ENCODE measurements at places on chromosomes 5 and 9.
A peak's percentile ranks its signal among the peaks of the same experiment; 100 is the strongest.

DNA sequence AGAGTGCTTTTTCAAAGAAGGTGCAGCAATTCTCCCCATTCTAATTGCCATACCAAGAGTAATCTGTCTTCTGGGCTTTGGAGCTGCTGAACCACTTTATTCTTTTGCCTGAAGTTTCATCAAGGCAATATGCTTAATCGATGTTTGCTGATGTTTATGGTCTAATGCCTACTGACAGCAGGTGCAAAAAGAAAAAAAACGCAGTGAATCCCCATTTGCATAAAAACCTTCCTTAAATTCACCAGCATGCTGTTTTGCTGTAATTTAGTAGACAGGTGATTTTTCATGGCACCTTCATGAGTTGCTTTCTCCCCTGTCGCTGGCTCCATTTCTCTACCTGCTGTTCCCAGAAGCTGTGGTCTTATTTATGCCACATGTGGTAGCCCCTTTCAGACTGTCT, 83.1 kb upstream of the MAST4 start:
- DNase-seq = no peak

GRCh38 chr5:177966009-177966838, 29.8 kb downstream of the PROP1 start:
- no peak for DNase-seq

GRCh38 chr5:126415789-126416188, 7.4 kb upstream of the GRAMD2B start:
- DNase-seq = no peak

DNA sequence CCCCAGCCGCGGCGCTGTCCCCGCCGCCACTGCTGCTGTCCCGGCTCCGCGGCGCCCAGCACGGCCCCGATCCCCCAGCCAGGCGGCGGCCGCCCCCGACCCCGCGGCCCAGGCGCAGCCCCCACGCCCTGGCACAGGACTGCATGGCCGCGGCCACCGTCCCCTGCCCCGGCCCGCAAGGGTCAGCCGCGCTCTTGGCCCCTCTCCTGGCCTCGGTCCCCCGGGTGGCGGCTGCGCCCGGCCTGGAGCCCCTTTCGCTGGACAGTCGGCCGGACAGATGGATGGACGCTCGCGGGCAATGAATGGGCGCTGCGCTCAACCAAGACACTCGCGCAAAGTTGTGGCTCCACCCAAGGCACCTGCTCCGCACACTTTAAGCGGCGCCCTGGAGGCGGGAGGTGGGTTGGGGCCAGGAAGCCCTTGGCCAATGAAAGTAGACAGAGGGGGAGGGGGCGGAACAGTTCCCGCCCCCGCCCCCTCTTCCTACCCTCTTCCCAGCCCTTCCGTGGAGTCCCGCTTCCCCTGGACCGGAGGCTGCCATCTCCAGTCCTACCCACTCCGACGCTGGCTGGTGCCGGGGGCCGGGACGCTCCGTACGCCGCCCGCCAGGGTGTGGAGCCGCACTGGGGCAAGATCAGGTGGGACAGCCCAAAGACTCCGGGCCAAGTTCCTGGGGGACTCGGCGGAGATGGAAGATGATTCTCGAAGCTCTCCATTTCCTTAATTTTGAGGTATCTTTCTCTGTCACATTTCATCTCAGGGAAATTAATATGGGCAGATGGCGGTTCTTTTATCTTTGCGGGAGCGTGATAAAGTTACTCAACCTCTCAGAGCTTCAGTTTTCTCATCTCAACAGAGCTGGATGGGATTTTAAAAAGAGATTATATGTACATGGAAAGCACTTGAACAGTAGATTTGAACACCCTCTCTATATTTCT, at the start of gene GLDC:
Gene GLDC (minus strand): TSS at position 375 of the 938 bp plus-strand sequence. CDS start 230 bp downstream, at position 145.
- DNase-seq = peak; percentile 85

- no peak for DNase-seq
Observed at GRCh38 chr5:151900891-151901290, 23.8 kb downstream of the GLRA1 start.

- DNase-seq = no peak
Observed at GRCh38 chr5:158967541-158967940, 132.2 kb downstream of the EBF1 start.

- no peak for DNase-seq
Observed at GRCh38 chr5:115544043-115544435, 536 bp downstream of the FEM1C start.

GRCh38 chr9:78422309-78422708, 125.4 kb downstream of the PSAT1 start:
- no peak for DNase-seq

DNA sequence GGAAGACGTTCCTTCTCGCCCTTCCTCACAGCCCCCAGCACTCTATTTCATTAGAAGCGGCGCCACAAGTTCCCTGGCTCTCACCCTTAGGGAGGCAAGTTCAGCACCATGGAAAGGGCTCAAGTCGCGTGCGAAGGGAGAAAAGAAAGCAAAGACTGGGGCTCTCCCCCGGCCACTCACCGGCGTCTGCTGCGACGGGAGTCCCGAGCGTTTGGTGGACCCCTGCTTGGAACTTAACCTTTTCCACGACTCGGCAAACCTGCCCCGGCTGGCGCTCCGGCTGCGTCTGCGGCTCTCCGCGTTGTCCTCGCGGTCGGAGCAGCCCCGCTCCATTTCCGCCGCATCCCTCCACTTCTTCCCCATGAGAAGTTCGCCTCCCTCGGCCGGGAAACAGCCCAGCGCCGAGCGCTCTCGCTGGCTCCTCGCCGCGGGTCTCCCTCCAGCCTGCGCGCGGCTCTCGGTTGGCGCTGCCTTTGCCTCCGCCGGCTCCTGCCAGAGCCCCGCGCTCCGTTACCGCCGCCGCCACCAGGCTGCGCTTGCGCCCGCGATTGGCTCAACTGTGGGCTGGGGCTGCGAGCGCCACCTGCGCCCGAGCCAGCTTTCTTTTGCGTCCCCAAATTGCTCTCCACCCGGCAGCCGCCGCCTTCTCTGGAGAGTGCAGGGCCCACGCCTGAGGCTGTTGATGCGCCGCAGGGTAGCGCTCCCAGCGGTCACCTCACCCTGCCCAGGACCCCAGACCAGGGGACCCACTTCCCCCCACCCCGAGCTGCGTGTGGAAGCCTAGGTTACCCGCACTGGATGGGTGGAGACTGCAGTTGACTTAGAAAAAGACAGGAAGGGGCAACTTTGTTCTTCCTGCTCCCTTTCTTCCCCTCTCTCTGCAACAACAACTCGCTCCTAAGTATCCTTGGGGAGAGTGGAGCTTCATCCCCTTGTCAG, 321.6 kb downstream of the CEMIP2 start:
- DNase-seq = peak; percentile 37

DNA sequence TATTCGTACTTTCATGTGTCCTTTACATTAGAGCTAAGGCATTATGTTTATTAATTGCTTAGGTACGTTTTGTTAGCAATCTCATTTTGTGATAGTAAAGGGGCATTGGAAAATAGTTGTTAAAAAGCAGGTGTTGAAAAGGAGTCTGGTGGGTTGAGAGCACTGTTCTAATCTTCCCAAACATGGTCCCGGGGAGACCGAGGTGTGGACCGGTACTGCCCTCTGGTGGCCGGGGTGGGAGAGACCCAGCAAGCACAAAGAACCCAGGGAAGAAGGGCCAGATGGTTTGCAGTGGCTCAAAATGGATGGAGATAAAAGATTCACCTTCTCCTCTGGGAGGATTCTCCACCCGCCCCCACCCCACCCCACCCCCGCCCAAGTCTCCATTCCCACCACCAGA, 26.1 kb downstream of the IDNK start:
- peak; percentile 39 for DNase-seq

- DNase-seq = no peak
Observed at GRCh38 chr5:110512266-110512665, 214.2 kb downstream of the TMEM232 start.

DNA sequence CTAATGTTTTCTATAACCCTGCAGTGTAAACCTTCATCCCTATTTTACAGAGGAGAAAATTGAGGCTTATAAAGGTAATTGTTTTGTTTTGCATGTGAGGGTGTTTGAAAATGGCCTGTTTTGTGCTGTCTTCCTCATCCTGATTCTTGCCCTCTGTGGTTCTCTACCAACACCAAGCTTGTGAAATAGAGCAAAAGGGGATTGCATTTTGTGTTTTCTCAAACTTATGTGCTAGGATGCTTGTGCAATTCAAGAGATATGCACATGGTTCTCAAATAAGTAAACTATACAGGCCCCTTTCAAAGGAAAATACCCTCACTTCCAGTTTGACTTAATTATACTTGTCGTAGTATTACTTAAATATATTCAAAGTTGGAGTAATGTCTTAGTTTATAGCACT, 17.2 kb downstream of the PAM start:
- no peak for DNase-seq

GRCh38 chr5:8683496-8683895, 814.5 kb downstream of the MTRR start:
- no peak for DNase-seq

- DNase-seq = no peak
Observed at GRCh38 chr5:143341807-143342570, 61.5 kb downstream of the NR3C1 start.

- no peak for DNase-seq
Observed at GRCh38 chr5:129405222-129405621, 54.9 kb upstream of the ADAMTS19 start.

DNA sequence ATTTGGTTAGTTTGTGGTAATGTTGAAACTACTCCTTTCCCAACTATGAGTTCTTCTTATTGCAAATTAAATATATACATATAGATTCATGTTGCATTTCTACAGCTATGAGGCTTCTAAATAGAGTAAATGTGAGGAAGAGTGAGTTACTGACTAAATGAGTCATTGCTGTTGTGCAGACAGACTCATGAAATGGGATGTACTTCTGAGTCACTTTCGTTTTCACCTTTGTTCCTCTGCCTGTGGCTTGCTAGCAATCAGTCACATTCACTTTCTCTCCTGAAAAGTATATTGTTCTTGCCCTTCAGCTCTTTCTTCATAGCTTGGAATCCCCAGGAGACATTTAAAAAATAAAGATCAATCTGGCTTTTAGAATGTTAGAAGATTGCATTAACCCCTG, 295.5 kb upstream of the SMC2 start:
- DNase-seq = peak; percentile 5

DNA sequence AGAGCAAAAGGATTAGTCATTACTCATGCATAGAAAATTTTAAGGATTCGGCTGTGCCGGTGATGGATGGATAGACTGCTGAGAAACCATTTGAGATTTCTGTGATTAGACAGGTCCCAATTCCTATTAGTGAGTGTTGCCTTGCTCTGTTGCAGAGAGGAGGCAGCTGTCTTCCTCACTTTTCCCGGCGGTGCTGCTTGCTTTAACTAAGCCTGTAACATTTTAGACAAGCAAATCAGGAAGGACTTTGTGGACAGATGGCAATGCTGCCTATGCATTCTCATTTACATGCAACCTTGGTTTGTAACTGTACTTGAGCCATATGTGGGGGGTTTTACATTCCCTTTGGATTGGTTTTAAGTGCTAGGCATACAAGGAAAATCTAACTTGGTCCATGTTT, 1176.3 kb downstream of the CDH18 start:
- no peak for DNase-seq

DNA sequence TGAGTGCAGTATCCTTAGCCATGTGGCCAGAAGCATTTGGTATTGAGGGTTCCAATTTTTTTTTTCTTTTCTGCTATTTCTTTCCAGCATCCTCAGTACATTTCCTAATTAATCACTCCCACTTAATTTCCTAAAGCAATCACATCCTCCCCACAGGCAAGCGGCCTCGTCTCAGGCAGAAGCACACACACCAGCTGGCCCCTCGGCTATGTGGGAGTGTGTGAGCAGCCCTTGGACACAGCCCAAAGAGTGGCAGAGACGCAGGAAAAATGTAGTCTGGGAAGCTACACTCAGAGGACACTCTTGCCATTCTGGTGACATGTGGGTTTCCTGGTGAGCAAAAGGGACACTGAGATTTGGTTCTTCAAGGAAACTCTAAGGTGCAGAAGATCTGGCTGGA, 20.7 kb downstream of the SLIT3 start:
- no peak for DNase-seq

DNA sequence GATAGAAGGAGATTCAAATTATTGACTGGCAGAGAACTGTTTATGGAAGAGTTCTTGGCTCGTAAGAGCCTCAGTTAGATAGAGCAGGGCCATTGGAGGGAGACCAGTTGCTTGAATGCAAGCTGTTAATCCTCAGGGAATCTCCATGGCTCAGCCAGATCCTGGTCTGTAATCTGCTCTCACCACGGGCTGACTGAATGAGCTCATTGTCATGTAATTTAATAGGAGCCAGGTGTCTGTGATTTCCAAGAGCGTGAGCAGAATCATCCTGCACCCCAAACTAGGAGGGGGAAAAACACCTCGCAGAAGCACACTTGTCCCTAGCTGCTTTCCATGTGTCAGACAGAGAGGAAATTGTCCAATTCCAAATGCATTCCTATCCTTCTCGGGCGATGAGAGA, 19.1 kb upstream of the KCNMB1 start:
- no peak for DNase-seq

- DNase-seq = no peak
Observed at GRCh38 chr5:45799388-45799787, 103.2 kb upstream of the HCN1 start.

- no peak for DNase-seq
Observed at GRCh38 chr5:128350705-128351104, 187.3 kb downstream of the FBN2 start.

- DNase-seq = no peak
Observed at GRCh38 chr5:104998572-104998971, 1436.0 kb upstream of the NUDT12 start.

DNA sequence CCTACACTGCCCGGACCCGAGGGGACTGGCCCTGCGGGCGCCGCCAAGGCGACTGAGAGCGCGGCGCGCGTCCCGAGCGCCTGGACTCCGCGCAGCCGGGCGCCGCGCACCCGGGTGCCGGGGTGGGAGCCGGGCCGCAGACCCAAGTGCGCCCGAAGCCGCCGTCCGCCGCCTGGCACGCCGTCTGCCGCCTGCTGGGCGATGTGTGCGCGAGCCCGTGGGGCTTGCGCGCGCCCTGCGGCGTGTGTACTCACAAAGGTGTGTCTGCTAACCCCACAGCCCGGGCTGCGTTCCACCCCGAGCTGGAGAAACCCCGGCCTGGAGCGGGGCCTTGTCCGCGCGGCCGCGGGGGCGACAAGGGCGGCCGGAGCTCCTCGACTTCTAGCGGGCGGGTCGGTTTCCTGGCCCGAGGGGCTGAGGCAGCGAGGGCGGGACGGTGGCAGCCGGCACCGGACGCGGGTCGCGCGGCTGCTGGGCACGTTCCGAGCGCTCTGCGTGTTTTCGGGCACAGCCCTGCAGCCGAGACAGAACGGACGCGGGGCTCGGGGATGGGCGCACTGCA, 1.1 kb upstream of the ZSWIM6 start:
- peak; percentile 29 for DNase-seq
